Stimulated activated CD4-positive, alpha-beta T cell treated with anti-CD3 and anti-CD28 coated beads, Interleukin-4, amount 100 ng/mL, for 48 hours (primary cell): ENCODE measurements at places on chromosomes 7 and 10.

DNA sequence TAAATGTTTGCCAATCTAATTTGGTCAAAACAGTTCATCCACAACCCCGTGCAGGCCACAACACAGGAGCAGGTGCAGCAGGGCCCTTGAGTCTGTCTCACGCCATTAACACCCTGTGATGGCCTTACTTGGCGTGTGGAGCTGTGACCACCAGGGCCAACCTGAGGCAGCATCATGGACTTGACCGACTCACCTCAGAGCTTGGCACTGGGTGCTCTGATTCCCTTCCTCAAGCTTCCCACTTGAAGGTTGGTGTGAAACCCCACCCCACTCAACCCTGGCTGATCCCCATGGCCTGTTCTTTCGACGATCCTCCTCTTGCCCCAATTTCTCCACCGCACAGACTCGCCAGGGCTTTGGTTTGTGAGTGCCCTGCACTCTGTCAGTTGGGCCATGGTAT lies 623.1 kb downstream of the PTPRN2 start:
- no peak for DNase-seq

- no peak for DNase-seq
Observed at GRCh38 chr7:139883814-139884213, 54.8 kb downstream of the TBXAS1 start.

- no peak for DNase-seq
Observed at GRCh38 chr10:4725917-4726606, 99.9 kb upstream of the AKR1E2 start.

GRCh38 chr10:102527546-102527945 lies 23.8 kb downstream of the SUFU start:
- DNase-seq: no peak

- DNase-seq: no peak
Observed at GRCh38 chr10:11849911-11850310, 26.8 kb downstream of the PROSER2 start.

DNA sequence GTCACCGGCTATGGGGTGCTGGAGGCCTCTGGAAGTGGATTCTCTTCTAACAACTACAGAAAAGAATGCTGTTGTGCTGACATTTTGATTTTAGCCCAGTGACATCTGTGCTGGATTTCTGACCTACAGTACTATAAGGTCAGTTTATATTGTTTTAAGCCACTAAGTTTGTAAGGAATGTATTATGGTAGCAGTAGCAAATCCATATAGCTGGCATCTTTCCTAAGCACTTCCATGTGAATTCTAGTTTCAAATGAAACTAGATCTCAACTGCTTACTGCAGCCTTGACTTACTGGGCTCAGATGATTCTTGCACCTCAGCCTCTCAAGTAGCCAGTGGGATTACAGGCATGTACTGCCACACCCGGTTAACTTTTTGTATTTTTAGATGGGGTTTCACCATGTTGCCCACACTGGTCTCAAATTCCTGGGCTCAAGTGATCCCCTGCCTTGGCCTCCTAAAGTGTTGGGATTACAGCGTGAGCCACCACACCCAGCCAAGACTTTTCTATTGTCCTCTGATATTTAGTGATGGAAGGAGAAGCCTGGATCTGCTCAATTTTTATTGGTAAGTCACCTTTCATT lies 414.0 kb downstream of the PHTF2 start:
- no peak for DNase-seq

- DNase-seq: no peak
Observed at GRCh38 chr7:55502124-55502857, 70.0 kb downstream of the VOPP1 start.

- no peak for DNase-seq
Observed at GRCh38 chr10:29922892-29923291, 136.5 kb downstream of the JCAD start.

GRCh38 chr10:85152496-85152895 lies 824.1 kb downstream of the CCSER2 start:
- DNase-seq: no peak

GRCh38 chr7:26714006-26714405 lies 150.4 kb downstream of the SKAP2 start:
- no peak for DNase-seq

GRCh38 chr7:894164-894867 lies 18.0 kb downstream of the GET4 start:
- DNase-seq: no peak

DNA sequence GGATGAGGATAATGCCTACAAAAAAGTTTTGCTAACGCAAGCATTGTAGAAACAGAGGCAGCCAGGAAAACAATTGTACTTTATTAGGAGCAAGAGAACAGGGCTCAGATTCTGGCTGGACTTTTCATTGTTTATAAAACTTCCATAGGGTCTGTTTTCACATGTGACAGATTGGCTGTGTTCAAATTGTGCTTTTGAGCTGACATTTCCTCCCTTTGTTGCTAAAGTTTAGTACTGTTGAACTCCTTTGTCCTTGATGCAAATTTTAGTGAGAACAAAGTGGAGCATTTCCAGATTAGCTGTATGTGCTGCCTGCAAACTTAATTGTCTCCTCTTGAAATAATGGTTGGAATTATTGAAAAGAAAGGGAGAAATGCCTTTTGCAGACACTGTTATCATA lies 221.0 kb upstream of the FZD1 start:
- DNase-seq: no peak

- no peak for DNase-seq
Observed at GRCh38 chr7:84533182-84533581, 338.6 kb upstream of the SEMA3A start.

- DNase-seq: no peak
Observed at GRCh38 chr10:124592736-124593430, 131.3 kb downstream of the LHPP start.

DNA sequence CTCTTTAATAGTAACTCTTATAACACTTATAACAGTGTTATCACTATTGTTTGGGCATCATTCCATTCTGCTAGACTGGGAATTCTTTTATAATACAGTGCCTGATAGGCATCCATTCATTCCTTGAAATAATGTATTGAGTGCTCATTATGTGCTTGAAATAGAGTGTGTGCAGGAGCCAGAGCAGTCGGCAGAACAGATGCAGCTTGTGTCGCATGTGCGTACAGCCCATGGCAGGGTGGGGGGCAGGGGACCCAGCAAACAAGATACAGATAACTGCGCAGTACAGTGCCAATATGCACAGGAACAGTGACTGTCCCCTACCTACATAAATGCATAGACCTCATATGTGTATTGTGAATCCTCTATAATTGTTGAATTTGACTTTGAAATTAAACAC lies 99.3 kb downstream of the KAT6B start:
- DNase-seq: no peak

DNA sequence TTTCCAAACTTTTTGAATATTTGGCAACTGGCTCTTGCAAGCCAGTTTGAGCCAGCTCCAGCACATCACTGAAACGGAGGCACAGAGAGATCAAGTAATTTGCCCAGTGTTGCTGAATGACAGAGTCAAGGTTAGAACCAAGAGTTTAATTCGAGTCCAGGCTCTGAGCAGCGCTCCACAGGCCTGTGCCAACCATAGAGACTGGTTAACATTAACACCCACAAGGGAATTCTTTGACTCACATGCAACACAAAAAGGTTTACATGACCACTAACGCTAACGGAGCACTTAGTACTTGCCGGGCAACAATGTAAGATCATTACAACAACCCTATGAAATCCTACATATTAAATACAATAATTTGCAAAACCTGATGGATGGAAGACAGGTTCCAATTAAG lies 1.5 kb downstream of the RGS10 start:
- no peak for DNase-seq

DNA sequence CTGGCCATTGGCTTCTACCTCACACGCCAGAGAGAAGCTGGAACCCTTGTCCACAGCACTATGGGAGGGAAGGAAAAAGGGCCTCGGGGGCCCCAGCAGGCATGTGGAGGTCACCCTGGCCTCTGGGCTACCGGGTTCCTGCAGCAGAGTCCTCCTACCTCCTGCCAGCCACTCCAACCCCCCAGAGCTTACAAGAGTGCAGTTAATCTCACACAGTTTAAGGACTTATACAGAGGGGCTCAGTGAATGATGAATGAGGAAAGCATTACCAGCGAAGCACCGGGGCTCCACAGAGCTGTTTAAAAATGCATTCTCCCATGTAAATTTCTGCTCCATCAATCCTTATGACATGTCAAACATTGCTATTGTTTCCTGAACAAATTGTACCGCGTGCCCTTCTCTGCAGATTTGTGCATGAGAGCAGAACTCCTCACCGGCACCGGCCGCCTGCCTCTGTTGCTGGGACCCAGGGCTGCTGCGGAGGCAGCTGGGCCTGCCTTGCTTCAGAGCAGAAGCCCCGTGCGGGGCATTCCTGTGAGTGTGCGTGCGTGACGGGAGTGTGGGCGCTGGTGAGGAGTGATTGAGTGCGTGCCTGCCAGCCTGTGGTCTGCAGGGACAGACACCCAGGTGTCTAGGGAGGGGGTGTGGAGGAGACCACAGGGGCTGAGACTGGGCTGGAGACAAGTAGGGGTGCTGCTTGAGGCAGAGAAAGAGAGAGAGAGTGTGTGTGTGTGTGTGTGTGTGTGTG lies 52.8 kb downstream of the C10orf105 start:
- DNase-seq: no peak

DNA sequence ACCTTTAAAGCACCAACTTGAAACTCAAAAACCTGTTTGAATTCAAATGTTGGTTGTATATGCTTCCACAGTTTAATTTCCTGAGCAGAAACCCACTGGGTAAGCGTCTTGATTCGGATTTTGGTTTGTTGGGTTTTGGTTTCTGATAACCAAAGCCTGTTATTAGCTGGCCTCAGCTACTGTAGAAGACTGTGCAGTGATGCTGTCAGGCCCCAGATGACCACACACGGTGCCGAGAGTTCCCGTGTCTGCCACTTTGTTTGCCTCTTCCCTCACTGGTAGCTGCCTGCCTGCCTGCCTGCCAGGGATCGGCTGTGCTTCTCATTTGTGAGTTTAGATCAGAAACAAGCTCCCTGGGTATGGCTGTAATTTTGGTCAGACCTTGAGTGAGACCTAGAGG lies 5.6 kb downstream of the MDH2 start:
- no peak for DNase-seq

GRCh38 chr7:34060196-34060947 lies 155.0 kb downstream of the BMPER start:
- no peak for DNase-seq

GRCh38 chr7:105521027-105521716 lies 899 bp downstream of the PUS7 start:
- peak; percentile 44 for DNase-seq

DNA sequence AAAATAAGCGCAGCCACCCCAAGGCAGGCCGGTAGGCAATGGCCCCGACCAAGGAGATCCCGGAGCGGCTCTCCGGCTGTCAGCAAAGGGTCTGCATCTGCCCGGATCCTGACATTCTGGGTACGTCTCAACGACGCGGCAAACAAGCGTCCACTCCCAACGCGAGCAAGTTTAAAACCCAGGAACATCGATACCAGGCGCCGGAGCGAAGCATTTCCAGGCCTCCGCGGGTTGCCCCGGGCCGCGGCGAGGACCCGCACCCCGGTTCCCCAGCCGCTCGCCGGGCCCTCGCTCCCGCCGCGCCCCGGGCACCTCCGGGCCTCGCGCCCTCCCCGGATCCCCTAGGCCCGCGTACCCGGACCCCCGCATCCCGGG lies 453 bp downstream of the URGCP start:
- no peak for DNase-seq
